Hematopoietic multipotent progenitor cell treated with erythropoietin and hydrocortisone succinate and interleukin-3 and kit ligand, for 15 days (in vitro differentiated cells): ENCODE measurements at places on chromosomes 12 and 14.

GRCh38 chr12:101795786-101796185, 35.0 kb downstream of the GNPTAB start:
- no peak for DNase-seq

- DNase-seq, result peak; percentile 69
Measured at GRCh38 chr14:72904840-72905561, 11.1 kb upstream of the DPF3 start.

- no peak for DNase-seq
Measured at GRCh38 chr12:39736406-39736805, 116.8 kb upstream of the ABCD2 start.

DNA sequence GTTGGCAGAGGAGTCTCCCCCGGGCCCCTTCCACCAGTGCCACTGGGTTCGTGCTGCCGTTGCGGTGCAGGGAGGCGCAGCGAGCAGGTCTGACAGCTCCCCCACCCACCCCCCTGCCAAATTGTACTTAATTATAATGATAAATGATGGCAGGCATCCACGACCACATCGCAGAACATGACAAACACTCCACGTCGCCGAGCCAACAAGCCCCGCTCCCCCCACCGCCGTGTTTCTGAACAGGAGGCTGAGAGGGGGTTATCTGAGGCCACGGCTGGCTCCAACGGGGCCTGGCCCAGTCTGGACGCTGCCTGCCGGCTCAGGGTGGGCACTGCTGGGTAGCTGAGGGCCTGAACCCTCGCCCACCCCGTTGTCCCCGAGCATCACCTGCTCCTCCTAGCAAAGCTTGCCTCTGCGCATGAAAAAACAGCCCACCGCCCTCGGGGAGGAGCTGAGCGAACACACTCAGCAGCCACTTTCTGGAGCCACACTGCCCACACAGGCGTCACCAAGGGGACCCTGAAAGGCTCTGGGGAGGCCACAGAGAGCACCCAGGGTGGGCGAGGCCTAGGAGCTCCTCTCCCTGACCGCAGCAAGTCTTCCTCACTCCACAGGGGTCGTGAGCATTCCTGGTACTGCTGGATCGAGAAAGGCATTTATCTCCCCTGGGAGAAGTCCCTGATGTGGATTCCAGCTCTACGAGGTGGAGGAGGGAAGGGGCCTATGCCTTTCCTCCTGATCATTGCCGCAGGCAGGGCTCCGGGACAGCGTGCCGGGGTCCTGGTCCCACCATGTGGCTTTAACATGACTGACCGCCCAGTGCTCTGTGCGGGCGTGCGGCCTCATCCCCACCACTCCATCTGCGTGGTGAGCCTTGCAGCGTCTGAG, 35.4 kb upstream of the DIO3 start:
- no peak for DNase-seq

- no peak for DNase-seq
Measured at GRCh38 chr14:69501423-69501838, 16.9 kb downstream of the PLEKHD1 start.

DNA sequence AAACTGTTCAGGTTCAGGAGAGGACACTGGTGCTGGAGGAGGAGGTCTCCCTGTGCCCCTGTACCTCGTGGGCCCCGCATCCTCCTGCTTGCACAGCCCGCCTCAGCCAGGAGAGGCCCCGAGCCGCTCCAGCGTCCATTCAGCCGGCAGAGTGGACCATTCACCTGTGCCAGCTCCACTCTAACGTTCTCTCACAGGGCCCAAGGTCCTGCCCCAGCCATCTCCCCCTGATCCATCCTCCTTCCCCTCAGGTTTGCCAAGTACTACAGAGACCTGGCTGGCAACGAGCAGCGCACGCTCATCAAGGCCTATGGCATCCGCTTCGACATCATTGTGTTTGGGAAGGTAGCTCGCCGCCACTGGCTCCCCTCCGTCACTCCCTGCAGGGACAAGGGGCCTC, 22.2 kb downstream of the P2RX4 start:
- DNase-seq, result no peak

DNA sequence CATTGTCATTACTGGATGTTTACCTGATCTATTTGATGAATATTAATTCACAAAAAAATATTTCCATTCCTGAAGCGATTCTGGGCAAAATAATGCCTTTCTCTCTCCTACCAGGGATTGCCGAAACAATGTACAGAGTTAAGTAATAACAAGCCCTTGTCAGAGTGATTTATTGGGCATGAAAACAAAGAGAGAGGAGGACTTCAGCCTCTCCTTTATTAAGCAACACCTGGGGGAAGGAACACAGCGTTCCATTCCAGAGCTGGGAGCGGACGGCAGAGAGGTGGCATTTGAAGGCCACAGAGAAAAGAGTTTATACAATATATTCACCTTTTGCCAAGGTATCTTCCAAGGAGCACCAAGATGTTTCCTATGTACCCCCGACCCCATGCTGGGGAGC, 165.8 kb downstream of the KSR2 start:
- no peak for DNase-seq

DNA sequence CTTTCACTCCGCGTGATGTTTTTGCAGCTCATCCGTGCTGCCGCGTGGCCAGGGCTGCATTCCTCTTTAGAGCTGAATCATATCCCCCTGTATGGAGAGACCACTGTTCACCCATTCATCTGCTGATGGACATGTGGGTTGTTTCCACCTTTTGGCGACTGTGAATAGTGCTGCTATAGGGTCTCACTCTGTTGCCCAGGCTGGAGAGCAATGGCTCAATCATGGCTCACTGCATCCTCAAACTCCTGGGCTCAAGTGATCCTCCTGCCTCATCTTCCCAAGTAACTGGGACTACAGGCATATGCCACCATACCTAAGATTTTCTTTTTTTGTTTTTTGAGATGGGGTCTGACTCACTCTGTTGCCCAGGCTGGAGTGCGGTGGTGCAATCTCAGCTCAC, 36.5 kb downstream of the RILPL1 start:
- DNase-seq, result no peak
